ENCODE measurements at places on chromosomes 16 and 17.

DNA sequence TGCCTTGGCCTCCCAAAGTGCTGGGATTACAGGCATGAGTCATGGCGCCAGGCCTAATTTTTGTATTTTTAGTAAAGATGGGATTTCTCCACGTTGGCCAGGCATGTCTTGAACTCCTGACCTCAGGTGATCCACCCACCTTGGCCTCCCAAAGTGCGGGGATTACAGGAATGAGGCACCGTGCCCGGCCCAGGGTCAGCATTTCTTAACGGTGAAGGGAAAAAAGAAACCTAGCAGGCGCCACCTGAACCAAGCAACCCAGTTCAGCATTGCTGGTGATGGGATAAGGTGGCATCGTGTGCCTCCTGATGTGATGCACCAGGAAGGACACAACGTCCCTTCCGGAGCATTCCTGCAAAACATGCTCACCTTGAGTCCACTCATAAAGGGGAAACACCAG lies 2.2 kb upstream of the CLCN7 start:
- no peak for DNase-seq

DNA sequence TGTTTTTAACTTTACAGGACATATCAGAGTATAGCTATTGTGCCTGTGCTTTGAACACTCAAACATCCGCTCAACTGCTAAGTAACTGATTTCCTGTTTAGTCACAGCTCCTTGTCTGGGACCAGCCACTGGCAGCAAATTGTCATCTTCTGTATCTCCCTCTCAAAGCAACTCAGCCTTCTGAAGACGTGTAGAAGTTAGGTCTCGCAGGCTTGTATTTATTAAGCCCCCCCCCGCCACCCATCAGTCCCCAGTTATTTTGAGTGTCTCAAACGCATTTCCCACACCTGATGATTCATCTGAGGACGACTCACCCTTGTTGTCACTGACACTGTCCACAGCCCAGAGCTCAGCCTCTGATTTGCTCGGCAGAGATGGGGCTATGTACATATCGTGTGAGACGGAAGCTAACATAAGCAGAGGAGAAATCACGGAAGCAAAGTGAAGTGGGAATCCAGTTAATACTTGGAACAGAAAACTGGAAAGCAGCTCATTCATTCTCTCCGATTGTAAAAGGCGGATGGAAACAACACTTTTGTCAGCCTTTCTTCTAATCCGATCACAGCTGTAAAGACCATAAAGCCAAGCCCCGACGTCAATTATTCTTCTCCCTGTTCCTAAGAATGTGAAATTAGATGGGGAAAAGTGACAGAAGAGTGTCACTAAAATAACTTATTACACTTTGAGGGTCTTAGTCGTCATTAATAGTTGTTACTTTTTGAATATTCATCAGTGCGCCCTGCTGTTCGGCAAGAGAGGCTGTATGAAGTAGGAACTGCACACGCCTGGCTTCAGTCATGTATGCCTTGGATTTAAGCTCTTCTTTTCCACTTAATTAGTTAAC lies 64.2 kb downstream of the PITPNC1 start:
- no peak for DNase-seq

DNA sequence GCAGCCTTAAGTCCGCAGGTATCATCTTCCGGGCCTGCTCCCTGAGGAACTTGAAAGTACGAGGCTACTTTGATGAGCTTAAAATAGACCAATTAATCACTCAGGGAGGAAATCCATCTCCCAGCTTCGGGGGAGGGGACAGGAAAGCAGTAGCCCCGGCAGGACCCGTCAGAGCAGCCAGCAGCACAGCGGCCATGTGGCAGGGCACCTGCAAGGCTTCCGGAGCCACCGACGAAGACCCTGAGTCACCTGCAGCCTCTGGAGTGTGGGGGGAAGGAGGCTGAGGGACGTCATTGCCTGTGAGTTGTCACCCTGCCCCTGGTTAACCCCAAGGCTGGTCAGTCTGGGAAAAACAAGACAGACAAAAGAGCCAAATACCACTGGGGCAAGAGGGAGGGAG lies 4.4 kb upstream of the CYB561 start:
- DNase-seq: no peak

GRCh38 chr16:78900044-78900811 lies 700.3 kb downstream of the MAF start:
- DNase-seq: no peak

DNA sequence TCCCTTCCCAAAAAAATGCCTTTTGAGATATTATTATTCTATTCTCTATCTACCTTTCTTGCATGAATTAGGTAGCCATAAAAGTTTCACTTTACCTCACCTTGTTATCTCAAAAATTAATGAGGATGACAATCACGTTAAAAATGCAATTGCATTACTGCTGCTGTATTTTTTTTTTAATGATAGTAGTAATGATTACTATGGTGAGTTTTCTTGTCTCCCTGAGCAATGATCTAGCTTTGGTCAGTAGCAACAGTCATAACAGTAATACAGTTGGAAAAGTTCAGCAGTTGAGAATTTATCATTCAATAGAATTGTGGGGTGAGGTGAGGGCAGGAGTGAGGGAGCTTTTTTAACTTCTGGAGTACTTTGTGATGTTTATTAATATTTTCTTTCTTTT lies at the start of gene EFCAB5:
Gene EFCAB5, plus strand, starts transcription at position 301 of the 400 bp plus-strand sequence. CDS start 163 bp downstream, outside the sequence.
- DNase-seq: no peak

GRCh38 chr16:76780556-76780955 lies 410.4 kb upstream of the MON1B start:
- no peak for DNase-seq

GRCh38 chr16:68744744-68745280 lies 7.7 kb downstream of the CDH1 start:
- peak; percentile 79 for DNase-seq

DNA sequence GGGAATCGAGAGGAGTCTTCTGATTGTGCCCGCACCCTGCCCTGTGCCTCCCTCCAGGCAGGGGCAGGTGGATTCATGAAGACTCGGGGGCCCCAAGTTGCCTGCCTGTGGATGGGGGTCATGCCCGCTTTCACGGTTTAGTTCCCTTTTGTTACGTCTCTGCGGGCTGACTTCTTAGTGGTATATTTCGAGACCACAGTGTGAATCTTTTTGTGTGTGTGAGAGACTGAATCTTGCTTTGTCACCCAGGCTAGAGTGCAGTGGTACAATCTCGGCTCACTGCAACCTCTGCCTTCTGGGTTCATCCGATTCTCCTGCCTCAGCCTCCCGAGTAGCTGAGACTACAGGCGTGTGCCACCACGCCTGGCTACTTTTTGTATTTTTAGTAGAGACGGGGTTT lies 18.1 kb upstream of the RNF213 start:
- DNase-seq: no peak

DNA sequence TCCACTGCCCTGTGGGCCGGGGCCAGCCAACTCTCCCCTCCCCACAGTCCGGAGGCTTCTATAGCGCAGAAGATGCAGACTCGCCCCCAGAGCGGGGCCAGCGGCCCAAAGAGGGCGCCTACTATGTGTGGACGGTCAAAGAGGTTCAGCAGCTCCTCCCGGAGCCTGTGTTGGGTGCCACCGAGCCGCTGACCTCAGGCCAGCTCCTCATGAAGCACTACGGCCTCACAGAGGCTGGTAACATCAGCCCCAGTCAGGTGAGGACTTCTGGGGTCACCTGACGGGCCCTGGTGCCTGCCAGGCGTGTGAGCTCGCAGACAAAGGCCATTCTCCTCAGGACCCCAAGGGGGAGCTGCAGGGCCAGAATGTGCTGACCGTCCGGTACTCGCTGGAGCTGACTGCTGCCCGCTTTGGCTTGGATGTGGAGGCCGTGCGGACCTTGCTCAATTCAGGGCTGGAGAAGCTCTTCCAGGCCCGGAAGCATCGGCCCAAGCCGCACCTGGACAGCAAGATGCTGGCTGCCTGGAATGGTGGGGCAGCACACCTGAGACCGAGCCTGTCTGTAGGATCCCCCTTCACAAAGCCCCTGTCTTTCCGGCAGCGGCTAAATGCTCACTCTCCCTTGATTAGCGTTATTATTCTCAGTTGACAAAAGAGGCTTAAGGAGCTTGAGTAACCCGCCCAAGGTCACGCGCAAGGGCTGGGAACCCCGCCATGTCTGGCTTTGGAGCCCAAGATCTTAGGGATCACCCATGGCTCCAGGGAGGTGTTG lies 3.9 kb downstream of the SPATA20 start:
- peak; percentile 91 for DNase-seq

DNA sequence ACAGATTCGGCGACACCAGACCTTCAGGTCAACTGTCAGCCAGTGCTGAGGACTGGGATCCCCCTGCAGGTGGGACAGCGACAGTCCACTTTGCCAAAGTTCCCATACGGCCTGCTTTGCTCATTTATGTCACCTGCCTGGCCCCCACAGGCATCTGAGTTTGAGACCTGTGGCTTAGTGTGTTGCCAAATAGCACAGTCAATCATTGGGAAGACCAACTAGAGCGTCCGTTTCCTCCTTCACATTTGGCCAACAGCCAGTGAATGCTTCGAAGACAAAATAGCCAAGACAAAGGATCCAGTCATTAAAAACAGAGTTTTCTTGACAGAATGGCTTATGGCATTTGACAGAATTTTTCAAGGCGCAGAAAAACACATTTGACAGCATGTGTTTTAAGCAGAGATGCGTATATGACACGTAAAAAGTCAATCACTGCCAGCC lies 113.8 kb downstream of the ABCC12 start:
- DNase-seq: peak; percentile 72

GRCh38 chr17:28760601-28761562 lies 17.1 kb downstream of the TRAF4 start:
- peak; percentile 42 for DNase-seq

GRCh38 chr16:6926762-6927161 lies 405.9 kb upstream of the RBFOX1 start:
- peak; percentile 89 for DNase-seq

GRCh38 chr16:84455031-84455430 lies 49.4 kb downstream of the MEAK7 start:
- DNase-seq: no peak

DNA sequence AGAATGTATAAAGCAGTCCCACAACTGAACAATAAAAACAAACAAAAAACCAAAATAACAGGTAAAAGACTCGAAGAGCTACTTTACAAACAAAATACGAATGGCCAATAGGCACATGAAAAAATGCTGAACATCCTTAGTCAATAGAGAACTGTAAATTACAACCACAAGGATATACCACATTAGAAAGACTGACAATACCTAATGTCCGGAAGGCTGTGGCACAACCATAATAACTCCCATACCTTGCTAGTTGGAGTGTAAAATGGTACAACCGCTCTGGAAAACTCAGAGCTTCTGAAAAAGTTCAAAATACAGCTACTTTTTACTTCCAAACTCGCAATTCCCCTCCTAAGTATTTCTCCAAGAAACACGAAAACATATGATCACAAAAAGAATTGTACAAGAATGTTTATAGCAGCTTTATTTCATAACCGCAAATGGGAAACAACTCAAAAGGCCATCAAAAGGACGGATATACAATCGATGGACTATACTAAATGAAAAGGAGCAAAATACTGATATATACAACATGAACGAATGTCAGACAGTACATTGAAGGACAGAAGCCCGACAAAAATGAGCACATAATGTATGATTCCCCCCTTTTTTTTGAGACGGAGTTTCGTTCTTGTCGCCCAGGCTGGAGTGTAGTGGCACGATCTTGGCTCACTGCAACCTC lies 2.3 kb downstream of the TP53 start:
- DNase-seq: no peak

- no peak for DNase-seq
Measured at GRCh38 chr17:61442136-61442775, 10.0 kb upstream of the TBX4 start.

GRCh38 chr16:19883966-19884485 lies 622 bp downstream of the GPRC5B start:
- DNase-seq: no peak

DNA sequence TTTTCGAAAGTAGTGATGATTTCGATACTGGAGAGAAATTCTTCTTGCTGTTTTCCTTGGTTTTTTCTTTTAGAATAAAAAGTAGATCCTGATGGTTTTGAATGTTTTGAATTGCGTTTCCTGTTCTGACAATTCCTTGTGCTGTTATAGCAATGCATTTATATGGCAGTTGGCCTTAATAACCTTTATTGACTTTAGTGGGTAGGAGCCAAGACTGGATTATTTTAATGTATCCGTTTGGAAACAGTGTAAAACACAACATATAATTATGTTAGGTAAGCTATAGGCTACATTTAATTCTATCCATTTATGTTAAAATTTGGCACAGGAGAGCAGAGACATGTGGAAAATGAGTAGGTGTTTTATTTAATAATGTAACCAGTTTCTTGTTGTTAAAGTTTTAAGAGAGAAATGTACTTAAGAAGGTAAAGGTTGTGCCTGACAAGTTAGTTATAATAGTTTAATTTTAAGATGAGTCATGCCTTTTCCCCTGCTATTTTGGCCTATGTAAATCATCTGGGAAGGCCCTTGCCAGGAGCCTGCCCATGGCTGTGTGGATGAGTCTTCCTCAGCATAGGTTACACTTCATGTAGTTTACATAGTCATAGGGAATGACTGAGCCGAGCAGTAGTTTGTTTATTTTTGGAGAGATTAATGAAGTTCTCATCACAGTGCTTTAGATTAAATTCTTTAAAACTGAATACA lies 189.9 kb downstream of the FTO start:
- no peak for DNase-seq

GRCh38 chr17:49997301-49997650 lies 2.3 kb upstream of the DLX3 start:
- no peak for DNase-seq

DNA sequence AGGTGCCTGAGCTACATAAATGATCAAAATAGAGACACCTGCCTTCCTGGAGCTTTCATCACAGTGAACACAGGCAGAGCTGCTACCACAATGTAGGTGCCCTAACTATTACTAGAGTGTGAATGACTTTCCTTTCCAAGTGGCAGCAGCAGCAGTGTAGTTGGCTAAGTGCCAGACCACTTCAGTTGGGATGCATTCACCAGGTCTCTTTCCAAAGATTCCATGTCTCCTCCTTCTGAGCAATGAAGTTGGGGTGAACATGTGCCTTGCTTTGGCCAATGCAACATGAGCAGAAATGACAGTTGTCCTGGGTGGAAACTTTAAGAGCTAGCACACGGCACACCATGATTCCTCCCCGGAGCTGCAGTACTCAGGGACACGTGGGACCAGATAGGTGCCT lies 23.3 kb upstream of the CACNG4 start:
- no peak for DNase-seq

DNA sequence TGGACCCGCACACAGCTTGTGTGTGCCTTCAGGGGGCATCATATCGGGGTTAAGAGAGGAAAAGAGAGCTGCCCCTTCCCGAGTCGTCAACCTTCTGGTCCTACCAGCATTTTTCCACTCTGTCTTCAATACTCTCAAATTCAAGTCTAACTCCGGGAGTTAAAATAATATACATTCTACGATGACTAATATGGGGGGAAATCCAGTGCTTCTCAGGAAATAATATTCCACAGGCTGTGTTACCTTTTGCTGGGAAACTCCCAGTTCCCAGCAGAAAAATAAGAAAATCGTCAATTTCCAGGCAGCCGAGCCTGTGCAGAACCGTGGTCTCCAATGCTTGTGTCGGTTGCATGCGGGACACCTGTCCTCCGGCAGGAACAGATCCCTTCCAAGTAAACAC lies 105.0 kb upstream of the FOXF1 start:
- DNase-seq: no peak
